ENCODE measurements at places on chromosomes 12 and 14.

- DNase-seq: no peak
These were observed 39.2 kb downstream of the IGF1 start for GRCh38 chr12:102441077-102441596.

GRCh38 chr12:116821291-116821690 lies 60.0 kb downstream of the HRK start:
- DNase-seq: no peak

- no peak for DNase-seq
These were observed 749 bp downstream of the GALNT6 start for GRCh38 chr12:51390457-51390856.

DNA sequence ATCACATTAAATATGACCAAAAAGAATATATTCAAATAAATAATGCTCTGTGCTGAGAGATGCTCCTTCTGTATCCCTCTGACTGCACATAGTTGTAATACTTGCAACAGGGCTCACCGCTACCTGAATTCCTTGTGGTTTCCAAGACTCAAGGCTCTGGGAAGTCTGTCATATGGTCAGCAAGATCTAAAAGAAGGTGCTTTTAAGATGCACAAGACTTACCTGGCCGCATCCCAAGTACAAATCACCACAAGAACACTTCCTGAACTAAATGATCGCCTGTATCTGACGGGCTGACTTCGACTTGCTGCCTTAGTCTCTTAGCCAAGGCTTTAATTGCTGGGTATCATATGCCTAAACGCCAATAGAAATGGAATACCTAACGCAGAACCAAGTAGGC lies 67.2 kb downstream of the HECTD4 start:
- DNase-seq: no peak

DNA sequence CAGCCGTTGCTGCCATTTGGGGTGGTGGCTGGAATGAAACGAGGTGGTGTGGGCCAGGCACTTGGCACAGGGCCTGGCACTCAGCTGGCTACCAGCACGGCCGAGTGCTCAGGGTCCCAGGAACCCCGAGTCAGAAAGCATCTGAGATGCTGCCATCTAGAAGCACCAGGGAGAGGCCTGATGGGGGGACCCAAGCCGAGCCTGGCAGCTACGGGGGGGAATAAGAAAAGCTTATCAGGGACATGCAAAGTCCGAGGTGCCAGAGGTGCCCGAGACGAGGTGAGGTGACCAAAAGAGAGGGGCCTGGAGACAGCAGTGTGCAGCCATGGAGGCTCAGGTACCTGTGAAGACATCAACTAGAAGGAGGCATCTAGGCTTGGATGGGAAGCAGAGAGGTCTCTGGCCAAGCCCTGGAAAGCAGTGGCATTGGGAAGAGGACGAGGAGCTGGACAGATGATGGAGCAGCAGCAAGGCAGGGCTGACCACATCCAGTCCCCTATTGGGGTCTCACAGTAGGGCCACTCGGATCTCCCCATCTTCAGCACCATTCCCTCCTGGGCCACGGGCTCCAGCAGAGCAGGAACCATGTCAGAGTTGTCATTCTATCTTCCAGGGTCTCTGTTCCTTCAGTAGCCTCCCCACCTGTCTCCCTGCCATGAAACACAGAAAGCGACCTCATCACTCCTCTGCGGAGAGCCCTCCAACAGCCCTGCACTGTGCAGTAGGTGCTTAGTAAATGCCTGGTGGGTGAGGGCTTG lies 59.3 kb upstream of the DIO3 start:
- DNase-seq: no peak

- DNase-seq: no peak
These were observed 17.8 kb downstream of the SPTB start for GRCh38 chr14:64861916-64862315.

GRCh38 chr12:124277394-124278241 lies 17.3 kb upstream of the RFLNA start:
- no peak for DNase-seq

DNA sequence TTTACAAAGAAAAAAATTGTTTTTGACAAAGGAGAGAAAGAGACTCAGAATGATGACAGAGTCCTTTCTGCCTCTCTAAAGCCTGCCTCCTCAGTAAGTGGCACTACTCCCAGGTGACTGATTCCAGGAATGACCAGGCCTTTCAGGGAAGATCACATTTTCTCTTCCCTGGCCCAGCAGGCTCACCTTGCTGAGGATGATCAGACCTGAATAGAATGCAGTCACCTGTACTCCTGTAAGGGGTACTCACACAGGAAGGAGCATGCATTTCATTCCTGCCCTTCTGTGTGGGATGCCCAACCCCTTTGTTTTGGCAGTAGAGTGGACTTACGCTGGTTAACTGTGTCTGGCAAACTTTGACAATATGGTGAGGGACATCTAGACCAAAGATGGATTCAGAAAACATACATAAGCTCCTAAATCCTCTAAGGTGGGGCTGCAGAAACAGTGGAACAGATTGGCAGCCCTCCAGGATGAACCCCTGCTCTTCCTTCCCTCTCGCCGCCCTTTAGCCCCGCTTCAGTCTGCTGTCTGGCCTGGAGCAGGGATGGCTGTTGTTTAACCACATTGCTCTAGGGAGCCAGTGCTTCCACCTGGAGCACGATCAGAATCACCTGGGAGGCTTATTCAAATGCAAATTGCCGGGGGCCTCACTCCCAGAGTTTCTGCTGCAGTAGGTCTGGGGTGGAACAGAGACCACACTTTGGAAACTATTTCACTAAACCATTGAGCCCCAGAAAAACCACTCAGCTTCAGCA lies 29.8 kb downstream of the ERG28 start:
- no peak for DNase-seq

- DNase-seq: no peak
These were observed 21.2 kb downstream of the DERA start for GRCh38 chr12:15932327-15932726.

DNA sequence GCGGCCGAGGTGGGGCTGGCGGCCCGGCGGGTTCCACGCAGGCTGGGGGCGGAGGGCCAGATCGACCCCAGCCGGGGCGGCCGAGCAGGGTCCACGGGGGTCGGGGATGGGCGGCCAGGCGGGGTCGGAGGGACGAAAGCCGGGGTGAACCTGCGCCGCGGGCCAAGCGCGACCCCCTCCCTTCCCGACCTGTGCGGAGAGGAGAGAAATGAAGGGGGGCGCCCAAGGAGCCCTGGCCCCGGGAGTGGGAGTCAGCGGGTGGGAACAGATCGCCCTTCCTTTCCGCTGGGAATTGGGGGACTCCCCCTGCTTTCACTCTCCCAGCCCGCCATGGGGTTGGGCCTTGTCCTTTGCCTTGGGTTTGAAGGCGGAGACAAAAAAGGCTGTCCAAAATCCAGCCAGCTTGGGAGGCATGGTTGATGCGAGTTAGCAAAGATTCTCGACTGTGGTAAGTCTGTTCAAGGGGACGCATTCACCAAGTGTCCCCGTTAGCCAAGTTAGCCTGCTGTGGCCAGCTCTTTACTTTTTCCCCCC lies 559 bp upstream of the CKAP4 start:
- DNase-seq: no peak

- DNase-seq: peak; percentile 91
These were observed 79.2 kb downstream of the HECTD4 start for GRCh38 chr12:112303004-112303403.

DNA sequence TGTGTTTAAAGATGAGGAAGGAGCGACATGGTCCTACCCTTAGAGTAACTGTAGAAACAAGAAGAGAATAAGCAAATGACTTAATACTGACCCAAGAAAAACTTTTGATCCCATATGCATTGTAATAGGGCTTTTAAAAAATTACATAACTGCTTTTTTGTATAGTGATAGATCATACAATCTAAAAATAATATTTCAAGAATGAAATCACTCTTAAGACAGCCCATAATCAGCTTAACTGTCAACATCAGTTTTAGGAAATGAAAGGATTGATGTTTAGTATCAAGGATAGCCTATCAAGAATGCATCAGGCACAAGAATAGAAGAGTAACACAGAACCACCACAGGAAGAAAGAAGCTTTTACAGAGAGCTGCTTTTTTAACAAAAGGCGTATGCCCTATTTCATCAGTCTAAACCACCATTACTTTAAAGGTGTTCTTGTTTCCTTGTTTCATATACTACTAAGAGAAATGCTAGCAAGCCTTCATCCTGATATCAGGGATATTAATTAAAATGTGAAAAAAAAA lies 64.5 kb downstream of the MARK3 start:
- no peak for DNase-seq

- no peak for DNase-seq
These were observed 26.2 kb downstream of the KITLG start for GRCh38 chr12:88553941-88554658.

DNA sequence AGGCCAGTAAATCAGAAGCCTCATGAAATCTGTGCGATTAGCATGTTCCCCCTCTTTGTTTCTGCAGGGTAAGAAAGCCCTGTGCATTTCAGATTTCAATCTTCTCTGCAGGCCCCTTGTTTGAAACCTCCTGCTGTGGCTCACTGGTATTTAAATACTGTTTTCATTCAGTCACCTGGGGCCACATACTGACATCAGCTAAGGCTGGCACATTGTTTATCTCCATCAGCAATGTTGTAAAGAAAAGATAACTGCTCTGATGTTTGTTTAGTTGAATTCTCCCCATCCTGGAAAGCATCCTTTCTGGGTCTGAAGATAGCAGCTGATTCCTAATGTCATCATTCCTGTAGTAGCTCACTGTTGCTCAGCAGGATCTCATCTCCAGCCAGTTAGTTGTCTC lies 554.9 kb downstream of the NRXN3 start:
- no peak for DNase-seq

DNA sequence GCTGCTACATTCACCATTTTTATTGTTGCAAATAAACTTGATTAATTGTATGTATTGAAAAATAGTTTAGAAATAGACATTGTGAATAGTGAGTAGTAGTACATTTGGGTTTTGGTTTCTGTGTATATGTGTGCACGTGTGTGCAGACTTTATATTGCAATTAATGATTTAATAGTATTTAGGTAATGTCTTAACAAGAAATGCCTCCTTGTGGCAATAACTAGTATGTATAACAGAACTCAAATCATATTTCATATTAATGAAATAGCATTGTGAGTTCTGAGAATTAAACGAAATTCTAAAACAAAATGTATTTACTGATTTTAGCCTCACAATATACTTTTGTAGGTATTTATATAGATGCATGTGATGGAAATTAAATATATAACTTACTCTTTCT lies 100.1 kb downstream of the SCAF11 start:
- DNase-seq: no peak

- DNase-seq: no peak
These were observed 48.5 kb downstream of the CYP46A1 start for GRCh38 chr14:99732436-99733210.

- DNase-seq: no peak
These were observed 5.0 kb downstream of the IRAK4 start for GRCh38 chr12:43763769-43764168.

- DNase-seq: no peak
These were observed 5.0 kb upstream of the TDG start for GRCh38 chr12:103960616-103961227.

DNA sequence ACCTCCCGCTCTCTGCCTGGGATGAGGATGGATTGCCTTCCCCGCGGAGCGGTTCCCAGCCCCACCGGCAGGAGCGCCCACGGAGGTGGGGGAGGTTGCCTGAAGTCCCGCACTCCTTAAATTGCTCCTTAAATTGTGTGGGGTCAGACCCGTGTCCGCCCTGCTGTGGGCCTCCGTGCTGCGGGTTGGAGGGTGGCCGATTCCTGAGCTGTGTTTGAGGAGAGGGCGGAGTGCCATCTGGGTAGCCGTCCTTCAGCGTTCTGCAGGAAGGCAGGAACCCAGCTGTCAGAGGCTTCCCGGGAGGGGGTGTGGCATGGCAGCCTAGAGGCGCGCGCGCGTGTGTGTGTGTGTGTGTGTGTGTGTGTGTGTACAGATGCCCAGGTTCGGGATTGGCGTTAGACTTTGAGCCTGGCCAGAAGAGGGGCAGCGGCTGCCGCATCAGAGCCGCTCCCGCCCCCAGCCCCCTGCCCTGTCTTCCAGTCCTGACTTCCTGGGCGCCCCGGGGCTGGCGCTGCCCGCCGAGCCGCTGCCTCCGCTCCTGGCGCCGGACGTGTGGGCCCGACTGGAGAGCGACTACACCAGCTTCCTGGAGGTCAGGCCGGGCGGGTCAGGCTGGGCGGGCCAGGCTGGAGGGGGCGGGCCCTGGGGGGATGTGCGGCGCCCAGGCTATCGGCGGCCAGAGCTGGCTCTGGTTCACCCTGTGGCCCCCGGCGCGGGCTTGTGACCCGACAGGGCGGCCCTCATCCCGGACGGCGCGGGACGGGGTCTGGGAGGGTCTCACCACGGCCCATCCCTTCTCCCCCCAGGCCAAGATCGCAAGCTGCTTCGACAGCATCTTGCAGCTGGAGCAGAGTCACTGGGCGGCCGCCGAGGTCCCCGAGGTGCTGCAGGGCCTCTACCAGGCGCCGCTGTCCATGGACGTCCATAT lies 9.2 kb downstream of the EXOC3L4 start:
- no peak for DNase-seq

- DNase-seq: no peak
These were observed 74.9 kb upstream of the CPM start for GRCh38 chr12:69007855-69008351.

- peak; percentile 71 for DNase-seq
These were observed 1.6 kb upstream of the CDKN1B start for GRCh38 chr12:12715459-12716150.

GRCh38 chr12:74415633-74416032 lies 122.0 kb upstream of the ATXN7L3B start:
- no peak for DNase-seq

GRCh38 chr14:99941211-99941610 lies 124.0 kb upstream of the EVL start:
- DNase-seq: no peak

DNA sequence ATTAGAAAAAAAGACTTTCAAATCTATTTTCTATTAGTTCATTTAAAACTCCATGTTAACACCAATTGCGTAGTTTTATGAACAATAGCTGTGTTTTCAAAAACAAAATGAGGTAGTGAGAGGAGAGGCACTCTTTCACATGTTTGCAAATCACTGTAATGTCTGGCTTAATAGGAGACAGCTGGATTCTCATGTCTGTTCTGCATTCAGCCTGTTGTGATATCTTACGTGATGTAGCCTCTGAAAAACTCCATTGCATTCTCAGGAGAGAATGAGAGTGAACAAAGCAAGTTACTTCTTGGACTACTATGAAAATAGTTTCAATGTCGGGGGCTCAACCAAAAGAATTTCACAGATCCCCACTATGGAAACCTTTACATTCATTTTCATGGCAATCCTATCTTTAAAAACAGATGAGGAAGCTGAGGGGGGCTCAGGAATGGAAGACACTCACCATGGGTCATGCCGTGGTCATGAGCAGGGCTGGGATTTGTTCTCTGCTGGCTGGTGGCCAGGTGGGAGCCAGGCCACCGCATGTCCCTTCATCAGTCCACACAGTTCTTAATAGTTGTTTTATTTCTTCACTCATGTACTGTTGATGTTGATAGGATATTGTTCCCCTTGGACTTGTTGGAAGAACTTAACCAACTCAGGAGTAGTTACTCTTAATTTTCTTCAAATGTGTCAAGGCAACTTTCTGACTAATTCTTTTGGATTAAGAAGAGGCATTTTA lies 346.2 kb upstream of the FAR2 start:
- DNase-seq: no peak

DNA sequence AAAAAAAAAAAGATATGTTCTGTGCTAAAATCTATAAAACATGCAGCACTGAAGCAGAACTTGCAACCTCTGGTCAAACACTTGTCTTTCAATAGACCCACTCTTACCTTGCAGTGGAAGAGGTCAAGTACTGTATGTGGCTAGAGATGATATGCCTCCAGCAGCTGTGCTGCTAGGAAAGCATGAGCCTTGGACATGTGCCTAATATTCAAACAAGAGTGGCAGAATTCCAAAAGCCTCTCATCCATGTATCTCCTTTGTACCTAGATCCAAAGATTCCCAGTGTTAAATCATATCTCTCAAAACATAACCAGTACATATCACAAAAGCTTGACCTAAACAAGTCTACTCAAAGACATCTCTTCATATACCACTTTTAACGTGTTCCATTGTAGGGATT lies 105.0 kb upstream of the CPNE8 start:
- DNase-seq: no peak
